A172 (cell line): ENCODE measurements at places on chromosomes 7 and 10. TPM values are rescaled to one million over a fixed set of nuclear protein-coding genes. Genes with fewer than 3 reads are reported as not detected.

DNA sequence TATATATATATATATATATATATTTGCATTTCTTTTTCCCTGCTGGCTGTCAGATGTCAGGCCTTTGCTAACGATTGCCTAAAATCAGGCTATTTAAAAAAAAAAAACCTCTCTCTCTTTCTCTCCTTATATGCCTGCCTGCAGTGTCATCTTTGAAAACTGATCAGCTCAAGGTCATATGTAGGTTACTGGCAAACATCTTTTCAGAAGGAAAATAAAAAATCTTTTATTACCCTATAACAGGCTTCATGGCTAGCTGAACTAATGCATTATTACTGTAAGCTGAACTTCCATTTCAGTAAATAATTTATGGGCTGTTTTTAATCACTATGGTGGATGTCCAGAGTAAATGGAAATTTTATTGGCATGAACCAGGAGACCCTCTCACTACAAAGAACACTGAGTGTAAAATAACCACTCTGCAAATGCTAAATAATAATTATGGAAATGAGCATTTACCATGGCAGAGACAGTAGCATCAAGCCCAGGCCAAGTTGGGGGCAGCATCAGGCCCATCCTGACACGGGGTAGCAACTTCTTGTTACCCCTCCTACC, 29.3 kb downstream of the HSPA12A start:
- no peak for DNase-seq

SEMA4G gene
- total RNA-seq = 0.05 TPM in 1 of 2 replicates, not detected in the other

DNA sequence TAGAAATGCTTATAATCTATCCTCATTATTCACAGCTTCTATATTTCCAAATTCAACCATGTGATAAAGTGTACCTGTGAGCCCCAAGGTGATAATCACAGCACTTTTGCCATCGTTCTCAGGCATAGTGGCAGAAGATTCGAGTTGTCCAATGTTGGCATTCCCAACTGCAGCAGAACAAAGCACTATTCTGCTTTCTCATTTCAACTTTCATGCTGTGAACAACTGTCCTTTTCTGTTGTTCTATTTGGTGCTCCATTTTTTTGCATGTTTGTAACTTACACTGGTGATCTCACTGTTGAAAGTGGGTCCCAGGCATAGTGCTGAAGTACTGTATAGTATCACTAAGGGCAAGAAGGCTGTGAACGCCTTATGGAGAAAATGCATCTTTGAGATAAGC, 438.2 kb downstream of the PAXIP1 start:
- DNase-seq = no peak

DNA sequence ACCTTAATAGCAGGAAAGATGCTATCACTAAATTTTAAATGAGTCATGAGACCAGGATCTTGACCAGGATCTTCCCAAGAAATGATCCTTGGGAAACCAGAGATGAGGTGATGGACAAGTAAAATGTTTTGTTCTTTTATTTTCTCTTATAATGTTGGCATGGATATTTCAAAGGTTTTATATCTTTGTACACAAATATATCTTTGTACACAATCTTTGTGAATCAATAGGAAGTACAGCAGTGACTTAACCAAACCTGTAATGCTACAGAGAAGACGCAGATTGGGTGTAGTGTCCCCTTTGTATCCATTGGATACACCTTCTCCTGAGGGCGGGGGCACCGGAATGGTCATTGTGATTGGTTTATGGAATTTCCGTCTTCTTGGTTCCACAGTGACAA, 180.1 kb upstream of the CCDC6 start:
- DNase-seq = no peak

SPDYE11 gene
- not detected in 2 replicates for total RNA-seq

- no peak for DNase-seq
Observed at GRCh38 chr7:108442039-108442568, 14.1 kb downstream of the NRCAM start.
